ENCODE measurements at places on chromosomes 2 and 18.

- peak; percentile 86 for DNase-seq
Observed at GRCh38 chr18:5057386-5058348, 139.4 kb downstream of the AKAIN1 start.

DNA sequence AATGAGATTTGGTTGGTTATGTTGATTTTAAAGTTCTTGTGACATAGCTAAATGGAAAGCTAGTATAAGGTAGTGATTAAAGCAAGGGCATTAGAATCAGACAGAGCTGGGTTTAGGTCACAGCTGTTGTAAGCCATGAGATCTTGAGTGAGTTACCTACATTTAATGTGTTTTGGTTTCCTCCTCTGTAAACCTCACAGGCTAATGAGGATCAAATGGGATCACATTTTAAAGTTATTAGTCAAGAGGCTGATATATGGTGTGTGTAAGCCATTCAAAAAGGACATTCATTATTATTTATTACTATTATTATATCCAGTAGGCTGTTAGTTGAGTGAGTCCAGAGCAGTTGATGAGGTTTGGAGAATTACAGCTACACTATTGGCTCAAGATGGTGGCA, 416.2 kb downstream of the IRS1 start:
- DNase-seq = no peak

GRCh38 chr2:96977631-96978195, 8.7 kb downstream of the FAM178B start:
- peak; percentile 93 for DNase-seq

DNA sequence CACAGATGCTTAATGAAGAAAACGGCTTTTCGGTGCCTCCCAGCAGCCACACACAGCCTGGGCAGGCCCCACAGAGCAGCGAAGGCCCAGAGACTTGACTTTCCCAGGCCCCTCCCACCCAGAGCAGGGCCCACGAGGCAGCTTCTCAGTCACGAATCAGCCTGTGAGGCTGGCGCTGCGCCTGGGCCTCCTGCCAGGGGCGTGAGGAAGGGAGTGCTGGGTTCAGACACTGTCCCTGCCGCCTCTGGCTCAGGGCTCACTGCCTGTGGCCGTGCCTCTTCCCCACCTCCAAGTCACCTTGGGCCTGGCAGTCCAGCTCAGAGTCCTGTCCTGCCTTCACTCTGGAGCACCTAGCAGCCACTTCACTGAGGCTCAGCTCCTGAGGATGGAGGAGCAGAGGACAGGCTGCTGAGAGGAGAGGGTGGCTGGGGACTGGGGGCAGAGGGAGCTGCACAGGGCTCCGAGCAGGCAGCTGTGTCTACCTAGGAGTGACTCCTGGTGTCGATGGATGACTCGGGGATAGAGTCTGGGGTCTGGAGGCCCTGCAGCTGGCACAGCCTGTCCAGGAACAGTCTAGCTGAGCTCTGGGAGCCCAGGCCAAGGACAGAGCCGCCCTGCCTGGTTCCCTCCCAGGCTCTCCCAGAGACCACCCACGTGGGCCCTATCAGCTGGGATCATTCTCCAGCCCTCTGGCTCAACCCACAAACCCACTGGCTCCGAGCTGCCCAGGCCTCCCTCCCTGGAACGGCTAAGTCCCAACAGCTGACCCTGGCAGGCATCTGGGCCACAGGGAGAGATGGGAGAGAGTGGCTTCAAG, 36.4 kb upstream of the FOSL2 start:
- DNase-seq = peak; percentile 72

DNA sequence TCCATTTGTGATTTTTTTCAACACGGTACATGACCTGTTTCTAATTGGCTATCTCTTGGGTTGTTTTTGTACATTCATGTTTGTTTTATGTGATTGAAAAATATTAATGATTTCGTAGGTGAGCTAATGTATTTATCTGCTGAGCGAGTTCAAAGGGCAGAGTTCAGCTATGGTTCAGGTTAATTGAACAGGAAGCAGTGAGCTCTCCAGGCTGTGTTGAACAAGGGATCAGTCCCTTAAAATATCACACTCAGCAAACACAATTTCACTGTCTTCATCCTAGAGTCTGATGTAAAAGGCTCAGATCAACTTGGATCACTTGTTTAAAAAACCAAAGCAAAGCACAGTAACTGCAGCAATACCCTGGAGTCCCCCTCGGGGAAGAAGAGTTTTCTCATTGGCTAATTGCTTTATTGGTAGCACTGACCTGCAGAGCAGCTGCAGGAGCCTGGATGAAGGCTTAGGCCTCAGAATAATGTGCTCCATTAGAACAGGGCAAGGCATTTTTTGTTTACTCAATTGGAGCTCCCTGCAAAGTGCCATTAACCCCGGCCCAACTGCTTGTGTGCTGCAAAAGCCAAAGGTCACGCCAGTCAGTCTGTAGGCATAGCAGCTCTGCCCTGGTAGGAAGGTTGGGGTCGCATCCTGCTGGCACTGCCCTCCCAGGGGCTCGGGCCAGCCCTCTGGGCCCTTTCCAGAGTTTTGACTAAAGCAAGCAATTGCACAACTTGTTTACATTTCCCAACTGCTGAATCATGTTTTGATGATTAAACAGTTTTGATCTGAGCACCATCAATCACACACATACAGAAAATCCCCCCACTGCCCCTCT, 10.5 kb downstream of the ONECUT2 start:
- DNase-seq = no peak

DNA sequence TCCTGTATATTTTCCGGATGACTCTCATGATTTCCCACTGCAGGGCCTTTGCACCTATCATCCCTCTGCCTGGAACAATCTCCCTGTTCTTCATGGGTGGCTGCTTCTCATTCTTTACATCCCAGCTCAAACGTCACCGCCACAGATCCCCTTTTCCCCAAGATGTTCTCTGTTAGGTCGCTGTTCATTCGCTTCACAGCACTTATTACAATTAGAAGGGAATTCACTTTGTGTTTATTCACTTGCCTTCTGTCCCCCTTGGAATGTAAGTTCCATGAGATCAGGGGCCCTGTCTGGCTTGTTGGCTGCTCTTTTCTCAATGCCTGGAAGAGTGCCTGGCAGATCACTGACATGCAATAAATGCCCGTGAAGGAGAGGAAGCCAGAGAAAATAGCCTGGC, 106.7 kb downstream of the FOXI3 start:
- DNase-seq = no peak

GRCh38 chr2:162013514-162014475, 60.2 kb downstream of the DPP4 start:
- no peak for DNase-seq

DNA sequence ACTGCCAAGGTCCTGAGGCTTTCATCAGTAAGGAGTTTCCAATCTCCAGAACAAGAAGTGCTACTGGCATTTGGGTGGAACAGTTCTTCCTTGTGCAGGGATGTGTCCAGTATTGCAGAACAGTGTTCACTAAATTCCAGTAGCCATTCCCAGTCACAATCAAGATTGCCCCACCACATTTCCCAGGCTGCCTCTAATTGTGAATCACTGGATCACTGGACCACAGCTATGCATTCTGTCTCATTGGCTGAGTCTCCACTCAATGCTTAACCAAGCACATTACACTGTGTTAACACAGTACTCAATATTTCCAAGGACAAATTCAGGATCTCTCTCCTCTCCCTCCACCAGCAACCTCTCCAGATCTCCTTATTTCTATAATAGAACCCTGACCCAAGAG, 160.2 kb upstream of the CCDC150 start:
- DNase-seq = no peak

GRCh38 chr2:231111987-231112386, 12.9 kb downstream of the HTR2B start:
- DNase-seq = no peak

GRCh38 chr2:223590964-223591363, 11.2 kb downstream of the SCG2 start:
- no peak for DNase-seq

- DNase-seq = peak; percentile 92
Observed at GRCh38 chr2:124025171-124025580, at the start of gene CNTNAP5. Gene CNTNAP5, plus strand, starts transcription at chr2:124025287. Its CDS starts 364 bp downstream, at chr2:124025651.

DNA sequence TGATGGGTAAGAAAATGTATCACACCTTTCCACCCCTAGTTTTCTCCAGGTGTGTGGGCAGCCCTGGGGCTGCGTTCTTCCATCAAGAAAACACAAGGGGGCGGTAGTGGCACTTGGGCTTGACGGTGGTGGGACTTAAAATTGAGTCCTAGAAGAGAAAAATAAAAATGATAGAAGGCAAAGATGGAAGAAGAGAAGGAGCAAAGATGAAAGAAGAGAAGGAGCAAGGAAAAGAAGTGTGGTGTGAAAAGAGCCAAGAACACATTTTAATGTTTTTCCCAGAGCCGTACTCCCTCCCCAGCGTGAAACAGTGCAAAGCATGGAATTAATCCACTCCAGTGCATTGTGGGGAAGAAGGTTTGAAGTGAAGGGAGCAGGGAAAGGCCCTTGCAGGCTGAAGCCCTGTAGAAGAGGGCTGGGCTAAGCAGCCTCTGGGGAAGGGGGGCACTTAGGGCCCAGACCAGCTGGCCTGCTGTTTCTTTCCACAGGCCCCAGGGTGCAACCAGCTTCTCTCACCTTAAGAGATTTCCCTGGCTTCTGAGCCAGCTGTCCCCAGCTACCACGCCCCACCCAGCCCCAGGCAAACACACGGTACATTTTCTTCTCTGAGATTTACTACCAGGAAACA, 256.8 kb downstream of the RNF152 start:
- DNase-seq = peak; percentile 29

- DNase-seq = no peak
Observed at GRCh38 chr2:101188683-101189405, 37.7 kb upstream of the TBC1D8 start.

DNA sequence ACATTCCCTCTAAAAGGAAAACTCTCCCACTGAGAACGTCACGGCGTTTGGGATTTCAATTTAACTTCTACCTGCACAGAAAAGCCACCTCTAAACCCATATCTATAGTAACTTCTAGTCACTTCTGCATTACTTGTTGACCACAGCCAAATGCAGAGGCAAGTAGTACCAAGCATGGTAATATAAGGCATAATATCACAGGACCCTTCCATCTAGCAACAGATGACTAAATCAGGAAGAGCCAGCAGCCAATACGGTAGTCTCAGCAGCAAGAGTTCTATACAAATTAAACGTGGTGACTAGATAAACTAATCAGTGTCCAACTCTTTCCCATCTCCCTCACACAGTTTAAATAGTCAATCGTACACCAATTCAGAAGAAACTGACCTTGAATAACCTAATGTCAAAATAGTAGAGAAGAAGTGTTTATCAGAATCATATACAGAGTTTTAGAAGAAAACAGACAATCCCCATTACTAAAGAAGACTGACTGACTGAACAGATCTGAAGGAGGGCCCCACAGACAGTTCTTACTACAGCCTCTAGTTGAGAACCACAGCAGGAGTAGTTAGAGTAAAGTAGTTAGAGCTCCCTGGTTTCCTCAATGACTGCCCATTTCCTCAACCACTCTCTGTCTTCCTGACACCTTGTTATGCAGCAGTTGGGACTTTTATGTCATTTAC, 30.0 kb downstream of the MEMO1 start:
- no peak for DNase-seq

GRCh38 chr2:148021059-148021861, at the start of gene MBD5:
Gene MBD5, plus strand, starts transcription at chr2:148021091.
- peak; percentile 11 for DNase-seq

DNA sequence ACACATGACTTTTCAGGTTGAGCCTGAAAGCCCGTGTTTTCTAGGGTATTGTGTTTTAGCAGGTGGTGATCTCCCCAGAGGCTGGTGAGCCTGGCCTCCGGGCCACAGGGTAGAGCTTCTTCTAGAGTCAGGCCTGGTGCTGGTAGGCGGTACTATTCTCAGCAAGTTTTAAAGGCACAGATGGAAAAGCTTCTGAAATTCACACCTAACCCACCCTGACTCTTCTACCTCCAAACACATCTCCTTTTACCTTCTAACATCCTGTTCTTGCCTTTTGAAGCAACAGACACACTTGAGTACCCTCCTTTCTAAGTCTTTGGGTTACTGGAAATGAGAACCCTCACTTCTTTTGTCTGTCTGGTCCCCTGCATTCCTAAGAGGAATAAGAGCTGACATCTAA, 191.1 kb downstream of the SETBP1 start:
- no peak for DNase-seq

GRCh38 chr2:200781616-200782015, 30.1 kb upstream of the BZW1 start:
- no peak for DNase-seq

DNA sequence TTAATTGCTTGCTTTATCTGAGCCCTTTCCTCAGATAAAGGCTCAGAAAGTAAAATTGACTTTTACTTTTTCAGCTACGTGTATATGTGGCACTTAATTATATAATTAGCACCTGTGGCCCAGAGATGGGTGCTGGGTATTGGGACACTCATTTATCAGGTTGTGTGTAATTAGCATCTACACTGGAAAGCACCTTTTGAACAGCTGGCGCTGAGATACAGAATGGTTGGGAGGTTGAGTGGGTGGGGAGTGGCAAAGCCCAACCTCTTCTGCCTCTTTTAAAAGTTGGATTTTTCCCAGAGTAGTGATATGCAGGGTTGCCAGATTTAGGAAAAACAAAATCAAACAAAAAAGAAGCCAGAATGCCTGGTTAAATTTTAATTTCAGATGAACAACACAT, 23.9 kb downstream of the SPTBN1 start:
- no peak for DNase-seq

- DNase-seq = no peak
Observed at GRCh38 chr2:62010632-62011256, 105.3 kb downstream of the COMMD1 start.

DNA sequence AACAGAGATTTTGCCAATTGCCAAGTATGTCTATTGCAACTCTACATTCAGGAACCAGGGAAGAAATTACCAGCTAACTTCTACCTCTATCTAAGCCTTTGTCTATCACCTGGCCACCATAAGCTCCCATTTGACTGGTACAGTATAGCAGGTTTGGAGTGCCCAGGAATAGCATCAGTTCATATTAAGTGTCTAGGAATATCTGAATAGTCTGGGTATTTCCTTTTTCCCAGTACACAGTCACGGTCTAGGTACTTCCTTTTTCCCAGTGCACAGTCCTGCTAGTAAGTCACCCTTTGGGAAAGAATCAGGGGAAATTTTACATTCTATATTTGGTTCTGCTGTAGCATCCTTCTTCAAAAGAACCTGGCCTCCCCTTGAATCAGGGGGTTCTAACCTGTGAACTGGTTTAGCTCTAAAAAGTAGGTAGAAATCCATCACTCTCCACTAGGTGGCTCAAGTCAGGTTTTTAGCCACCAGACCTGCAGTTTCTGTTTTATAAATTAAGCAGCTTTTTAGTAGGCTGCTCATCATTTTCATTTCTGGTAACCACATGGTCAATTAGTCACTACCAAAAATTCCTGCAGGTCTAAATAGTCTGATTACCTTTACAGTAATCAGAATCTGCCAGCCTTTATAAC, 49.3 kb upstream of the DNAJC10 start:
- peak; percentile 18 for DNase-seq

- DNase-seq = peak; percentile 2
Observed at GRCh38 chr18:27778441-27778840, 398.5 kb downstream of the CDH2 start.

Data from urothelium cell line (cell line).